ENCODE measurements at places on chromosomes 7 and 10. TPM values are rescaled to one million over a fixed set of nuclear protein-coding genes. Genes with fewer than 3 reads are reported as not detected.
A peak's percentile ranks its signal among the peaks of the same experiment; 100 is the strongest.

DNA sequence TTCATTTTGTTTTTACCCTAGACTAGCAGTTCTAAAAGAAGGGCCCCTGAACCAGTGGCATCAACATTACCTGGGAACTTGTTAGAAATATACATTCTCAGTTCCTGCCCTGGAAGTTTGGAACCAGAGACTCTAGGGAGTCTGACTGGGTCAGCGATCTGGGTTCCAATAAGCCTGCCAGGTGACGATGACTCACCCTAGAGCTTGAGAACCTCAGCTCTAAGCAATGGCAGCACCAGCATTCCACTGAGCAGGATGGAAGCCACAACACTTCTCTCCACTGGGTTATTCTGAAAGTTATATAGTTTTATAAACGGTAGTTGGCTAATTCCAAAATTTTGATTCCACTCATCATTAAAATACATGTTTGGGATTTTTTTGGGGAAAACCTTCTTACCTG is 97.0 kb upstream of the AMPH start:
- no peak for DNase-seq

Gene FEZF1
- not detected for total RNA-seq

DNA sequence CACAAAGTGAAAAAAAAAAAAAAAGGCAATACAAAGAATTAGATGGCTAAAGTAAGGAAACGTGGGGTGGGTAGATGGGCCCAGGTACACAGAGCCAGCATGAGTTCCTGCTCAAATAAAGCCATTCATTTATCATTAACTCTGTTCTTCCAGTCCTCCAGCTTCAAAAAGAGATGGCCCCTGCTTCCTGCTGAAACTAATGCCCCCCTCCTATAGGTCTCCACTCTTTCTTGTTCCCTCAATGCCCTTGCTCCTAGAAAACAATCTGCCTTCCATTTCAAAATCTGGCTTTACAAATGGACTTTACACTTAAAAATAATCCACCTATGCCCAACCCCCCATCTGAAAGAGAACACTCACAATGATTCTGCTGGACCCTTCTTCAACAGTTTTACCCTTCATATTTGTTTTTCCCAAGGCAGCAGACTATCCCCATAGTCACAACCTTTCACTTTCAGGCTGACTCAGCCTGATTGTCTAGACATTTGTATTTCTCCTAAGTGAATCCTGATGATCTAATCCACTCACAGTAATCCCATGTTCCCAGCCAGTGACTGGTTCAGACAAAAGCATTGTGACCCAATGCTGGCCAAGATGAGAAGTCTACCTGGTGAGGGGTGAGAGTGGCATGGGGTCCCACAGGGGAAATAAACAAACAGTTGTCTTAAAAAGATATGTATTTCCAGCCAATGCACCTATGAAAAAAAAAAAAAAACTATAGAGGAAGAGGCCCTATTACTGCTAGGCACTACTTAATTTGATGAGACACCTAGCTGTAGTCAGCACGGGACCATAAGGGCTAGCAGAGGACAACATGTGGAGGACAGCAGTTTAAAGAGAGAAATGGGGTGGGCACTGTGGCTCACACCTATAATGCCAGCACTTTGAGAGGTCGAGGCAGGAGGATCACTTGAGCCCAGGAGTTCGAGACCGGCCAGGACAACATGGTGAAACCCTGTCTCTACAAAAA is 74.6 kb upstream of the GRID1 start:
- peak; percentile 96 for DNase-seq

- no peak for DNase-seq
Measured at GRCh38 chr7:99086532-99086931, 57.4 kb downstream of the SMURF1 start.

Gene STRIP2
- 5.2 TPM for total RNA-seq

GRCh38 chr10:3790858-3791257 is 5.8 kb upstream of the KLF6 start:
- DNase-seq: no peak

DNA sequence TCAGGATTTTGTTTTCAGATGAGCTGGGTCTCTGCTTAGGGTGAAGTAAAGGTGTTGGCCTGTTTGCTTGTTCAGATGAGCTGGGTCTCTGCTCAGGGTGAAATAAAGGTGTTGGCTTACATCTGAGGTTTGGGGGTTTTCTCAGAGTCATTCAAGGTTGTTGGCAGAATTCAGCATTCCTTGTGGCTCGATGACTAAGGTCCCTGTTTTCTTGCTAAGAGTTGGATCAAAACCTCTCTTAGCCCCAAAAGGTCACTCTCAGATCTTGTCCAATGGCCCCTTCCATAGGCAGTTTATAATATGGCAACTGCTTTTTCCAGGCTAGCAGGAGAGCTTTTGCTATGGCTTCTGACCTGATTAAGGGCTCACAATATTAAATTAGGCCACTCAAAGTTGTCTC is 106.6 kb downstream of the ADAM22 start:
- no peak for DNase-seq

DNA sequence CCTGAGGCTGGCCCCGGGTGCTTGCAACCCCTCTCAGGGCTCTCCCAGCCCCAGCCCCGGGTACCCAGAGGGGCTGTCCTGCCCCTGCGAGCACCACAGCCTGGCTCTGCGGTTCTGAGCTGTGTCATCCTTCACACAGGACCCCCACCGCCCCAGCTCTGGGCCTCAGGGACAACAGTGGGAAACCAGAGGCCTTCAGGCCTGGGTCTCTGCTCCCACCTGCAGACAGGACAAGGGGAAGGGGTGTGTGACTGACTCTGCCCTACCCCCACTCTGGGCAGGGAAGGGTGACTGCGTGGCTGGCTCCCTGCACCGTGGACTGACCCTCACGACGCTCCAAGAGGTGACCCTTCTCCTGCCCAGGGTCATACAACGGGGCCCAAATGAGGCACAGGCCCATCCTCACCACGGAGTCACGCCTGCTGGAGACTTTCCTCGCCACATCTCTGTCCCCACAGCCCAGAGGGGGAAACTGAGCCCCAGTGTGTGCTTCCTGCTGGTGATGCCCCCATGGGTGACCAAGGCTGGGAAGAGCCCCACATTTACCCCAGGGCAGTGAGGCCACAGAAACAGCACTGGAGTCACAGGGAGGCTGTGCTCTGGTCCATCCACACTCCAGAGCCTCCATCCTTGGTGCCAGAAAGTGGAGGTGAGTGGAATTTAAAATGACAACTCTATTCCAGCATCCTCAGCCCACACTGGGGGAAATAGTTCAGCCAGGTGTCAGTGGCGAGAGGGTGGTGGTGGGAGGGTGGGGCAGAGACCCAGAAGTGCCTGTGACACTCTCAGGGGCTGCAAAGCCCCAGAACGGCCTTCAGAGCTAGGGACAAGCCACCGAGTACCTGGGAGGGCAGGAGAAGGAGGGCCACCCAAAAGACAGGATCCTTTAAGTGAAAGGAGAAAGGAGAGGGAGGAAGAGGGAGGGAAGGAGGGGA is 13.6 kb downstream of the CAMK2B start:
- DNase-seq: no peak

- DNase-seq: no peak
Measured at GRCh38 chr7:80619741-80620140, 18.7 kb upstream of the CD36 start.

Gene CYP2C9
- total RNA-seq: not detected

Gene BICC1
- total RNA-seq: 1.1 TPM

Gene TTYH3
- total RNA-seq: 5.8 TPM

DNA sequence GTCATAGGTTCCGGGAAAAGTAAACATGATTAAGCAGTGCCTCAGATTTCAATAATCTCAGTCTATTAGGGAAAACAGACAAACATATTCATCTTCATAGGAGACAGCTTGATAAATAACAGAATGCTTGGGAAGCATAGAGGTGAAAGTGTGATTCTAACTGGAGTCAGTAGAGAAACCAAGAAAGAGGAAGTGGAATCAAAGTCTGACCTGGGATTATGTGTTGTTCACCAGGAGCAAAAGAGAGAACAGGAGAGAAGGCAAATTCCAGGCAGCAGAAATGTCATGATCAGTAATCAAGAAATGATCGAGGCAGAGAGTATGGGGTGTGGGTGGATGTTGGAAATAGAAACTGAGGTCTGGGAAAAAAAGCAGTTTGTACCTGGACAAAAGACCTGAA is 43.7 kb downstream of the DGKB start:
- DNase-seq: no peak

DNA sequence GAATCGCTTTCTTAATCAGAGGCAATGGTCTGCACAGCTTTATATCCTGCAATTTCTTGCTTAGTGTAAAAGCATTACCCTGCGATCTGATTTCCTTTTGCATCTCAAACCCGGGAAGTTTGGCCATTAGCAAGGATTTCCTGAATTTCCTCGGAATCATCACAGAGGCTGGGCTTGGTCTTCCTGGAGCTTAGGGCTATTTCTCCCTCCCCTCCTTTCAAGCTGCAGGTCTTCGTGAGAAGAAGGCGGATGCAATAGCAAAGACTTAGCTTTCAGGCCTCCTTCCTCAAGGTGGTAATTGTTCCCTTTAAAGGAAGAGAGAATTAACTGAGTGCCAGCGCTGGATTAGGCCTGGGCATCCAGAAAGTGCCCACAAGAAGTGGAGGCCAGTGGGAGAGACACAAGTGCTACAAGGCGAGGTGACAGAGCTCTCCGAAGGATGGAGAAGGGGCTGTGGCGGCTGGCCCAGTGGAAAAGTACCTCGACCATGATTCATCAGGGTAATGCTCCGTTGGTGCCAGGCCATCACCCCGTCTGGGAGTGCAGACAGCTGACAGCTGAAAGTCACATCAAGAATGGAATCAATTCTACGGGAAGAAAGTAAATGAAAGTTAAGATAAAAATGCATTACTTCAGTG is 4.0 kb upstream of the ARMS2 start:
- no peak for DNase-seq

DNA sequence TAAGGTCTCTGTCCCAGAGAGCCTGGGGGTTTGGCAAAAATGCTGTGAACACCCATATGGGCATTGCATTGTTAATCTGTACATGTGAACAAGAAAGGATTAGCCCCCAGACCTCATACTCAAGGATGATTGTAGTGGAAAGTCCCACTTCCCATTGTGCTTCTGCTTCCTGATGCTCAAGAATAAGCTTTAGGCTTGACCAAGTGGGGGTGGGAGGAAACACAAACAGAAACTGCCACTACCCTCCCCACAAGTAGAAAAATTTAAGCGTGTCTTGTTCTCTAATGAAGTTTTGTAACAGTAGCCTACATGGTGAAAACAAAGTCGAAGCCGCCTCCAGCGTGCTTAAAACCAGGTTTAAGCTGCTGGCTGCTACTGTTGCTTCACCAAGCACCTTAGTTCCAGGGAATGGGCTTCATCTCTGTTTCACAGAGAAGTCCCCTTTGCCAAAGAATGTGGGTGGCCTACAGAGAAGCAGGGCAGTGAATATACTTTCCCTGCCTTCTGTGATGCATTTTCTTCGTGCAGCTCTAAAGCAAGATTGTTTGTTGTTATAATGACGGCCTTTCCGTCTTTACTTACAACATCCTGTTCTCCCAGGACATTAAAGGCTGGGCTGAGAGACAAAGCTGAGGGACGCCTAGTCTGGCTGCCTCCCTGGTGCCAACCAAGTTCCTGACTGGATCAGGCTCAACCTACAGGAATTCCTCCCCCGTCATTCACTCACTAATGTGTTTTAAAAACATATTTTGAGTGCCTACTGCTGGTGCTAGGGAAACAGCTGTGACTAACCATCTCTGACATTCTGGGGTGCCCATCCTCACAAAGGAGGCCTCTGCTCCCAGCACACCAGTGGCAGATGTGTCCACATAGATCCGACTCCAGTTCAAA is 32.1 kb upstream of the CCSER2 start:
- no peak for DNase-seq

Gene ZDHHC4
- total RNA-seq: 92.1 TPM

DNA sequence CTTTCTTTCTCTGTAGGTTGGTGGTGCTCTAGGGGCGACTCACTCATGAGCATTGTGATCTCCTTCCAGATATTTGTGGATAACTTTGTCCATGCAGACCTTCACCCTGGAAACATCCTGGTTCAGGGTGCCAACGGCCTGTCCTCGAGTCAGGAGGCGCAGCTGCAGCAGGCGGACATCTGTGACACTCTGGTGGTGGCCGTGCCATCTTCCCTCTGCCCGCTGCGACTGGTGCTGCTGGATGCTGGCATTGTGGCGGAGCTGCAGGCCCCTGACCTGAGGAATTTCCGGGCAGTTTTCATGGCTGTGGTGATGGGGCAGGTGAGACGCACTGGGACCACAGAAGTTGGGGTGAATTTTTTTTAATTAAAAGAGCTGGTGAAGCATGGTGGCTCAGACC is 9.6 kb upstream of the NDUFB2 start:
- no peak for DNase-seq

Gene SPDYE1
- not detected for total RNA-seq

Gene VGF
- total RNA-seq: not detected

- no peak for DNase-seq
Measured at GRCh38 chr10:62243647-62243997, 25.0 kb downstream of the RTKN2 start.

Gene STEAP1B
- 5.9 TPM for total RNA-seq

DNA sequence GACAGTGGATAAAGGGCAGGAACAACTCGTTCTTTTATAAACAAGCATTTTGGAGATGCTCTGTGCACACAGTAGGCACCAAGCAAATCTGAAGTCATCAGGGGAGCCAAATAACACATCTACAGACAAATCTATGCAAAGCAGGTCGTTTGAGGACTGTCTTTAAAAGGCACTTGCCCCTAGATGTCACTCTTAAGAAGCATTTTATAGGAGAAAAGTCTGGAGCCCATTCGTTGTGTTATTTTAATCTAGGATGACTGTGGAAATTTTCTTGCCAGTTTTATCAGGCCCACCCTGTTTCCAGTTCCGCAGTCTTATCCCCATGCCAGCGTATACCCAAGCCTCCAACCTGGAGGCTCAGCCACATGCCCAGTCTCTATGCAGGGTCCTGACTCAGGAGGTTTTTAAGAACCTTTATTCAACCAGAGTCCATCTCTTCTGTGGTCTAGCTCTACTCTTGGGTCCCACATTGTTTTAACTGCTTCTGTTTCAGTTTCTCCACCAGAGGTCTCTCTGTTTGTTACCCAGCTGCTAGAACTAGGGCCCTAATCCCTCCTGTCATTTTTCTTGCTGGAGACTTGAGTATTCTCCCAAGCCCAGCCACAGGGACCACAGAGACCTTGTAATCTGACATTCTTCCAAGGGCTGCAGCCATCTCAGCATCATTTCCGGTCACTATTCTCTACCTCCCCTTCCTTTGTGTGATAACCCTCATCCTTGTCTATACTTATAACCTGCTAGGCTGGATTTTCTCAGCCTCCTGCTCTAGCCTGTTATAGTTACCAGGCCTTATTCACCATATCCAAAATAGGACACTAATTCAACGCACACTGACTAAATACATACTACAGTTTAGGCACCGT is 26.7 kb downstream of the PIK3CG start:
- peak; percentile 13 for DNase-seq

DNA sequence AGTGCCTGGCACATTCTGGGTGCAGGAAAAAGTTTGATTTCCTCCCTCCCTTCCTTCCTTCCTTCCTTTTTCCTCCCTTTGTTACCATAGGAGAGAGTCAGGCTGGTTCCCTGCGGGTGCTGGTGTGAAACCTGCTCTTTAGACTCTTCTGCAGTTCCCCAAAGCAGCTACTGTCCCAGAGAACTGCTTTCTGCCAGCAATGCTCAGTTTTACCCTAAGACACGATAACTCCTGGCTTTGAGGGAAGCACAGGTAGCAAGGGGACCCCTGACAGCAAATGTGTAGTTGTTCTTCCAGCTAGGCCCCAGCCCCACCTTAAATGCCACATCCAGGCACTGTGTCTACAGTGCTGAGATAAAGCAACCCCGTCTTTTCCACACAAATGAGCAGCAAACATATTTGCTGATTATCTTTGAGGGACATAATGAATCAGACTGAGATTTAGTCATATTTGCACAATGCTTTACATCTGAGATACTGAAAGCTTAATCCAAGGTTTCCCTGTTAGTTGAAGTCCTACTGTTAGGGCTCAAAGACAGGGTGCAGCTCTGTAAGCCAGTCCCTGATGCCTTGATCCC is 55.5 kb downstream of the MET start:
- DNase-seq: peak; percentile 57
